HT1080 (cell line): ENCODE measurements at places on chromosomes 4 and X.
A peak's percentile ranks its signal among the peaks of the same experiment; 100 is the strongest.

- DNase-seq = peak; percentile 33
These were observed 6.7 kb downstream of the MYL5 start for GRCh38 chr4:680928-681645.

- no peak for DNase-seq
These were observed 118.2 kb downstream of the FBXW7 start for GRCh38 chr4:152417673-152418072.

DNA sequence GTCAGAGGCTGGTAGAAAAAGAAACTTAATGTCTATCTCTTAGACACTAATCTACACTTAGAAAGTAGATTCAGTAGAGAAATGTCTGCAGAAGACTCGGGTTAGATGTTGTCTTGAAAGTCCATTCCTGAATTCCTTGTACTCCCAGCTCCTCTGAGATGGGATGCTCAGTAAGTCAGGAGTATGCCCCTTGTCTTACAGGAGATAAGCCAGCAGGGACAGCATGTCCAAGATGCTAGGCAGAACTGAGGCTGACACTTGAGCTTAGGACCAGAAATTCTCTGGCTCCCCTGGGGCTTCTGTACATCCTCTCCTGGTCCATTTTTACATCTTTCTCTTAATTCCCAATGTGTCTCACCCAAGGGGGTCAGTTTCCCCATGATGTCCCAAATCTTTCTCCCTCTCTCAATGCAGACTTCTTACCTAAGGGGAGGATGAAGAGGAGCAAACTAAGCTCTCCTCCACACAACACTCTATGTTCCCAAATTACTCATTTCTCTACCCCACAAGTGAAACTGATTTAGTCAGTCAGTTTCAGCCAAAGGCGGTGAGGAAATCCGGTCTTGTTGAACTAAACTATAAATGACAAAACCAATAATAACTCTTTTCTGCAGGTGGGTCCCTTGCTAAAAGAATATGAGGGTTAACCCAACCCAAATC lies 558.2 kb upstream of the DIPK2B start:
- no peak for DNase-seq

- no peak for DNase-seq
These were observed 288.5 kb downstream of the FBXW7 start for GRCh38 chr4:152247271-152247975.

DNA sequence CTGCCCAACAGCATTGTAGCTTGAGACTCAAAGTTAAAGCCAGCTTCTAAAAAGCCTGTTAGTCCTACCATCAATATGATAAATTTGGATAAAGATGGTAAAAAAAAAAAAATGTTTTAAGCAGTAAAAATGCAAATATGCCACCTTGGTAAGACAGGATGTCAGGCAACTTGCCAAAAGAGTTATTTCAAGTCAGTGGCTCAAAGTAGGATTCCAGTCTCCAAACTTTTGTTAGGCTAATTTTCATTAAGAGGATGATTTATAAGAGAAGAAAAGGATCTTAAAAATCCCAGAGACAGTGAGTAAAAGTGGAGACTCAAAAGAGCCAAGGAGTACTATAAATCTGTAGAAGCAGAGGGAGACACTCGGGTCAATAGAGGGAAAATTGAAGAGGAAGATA lies 47.5 kb downstream of the GASK1B start:
- DNase-seq = no peak

DNA sequence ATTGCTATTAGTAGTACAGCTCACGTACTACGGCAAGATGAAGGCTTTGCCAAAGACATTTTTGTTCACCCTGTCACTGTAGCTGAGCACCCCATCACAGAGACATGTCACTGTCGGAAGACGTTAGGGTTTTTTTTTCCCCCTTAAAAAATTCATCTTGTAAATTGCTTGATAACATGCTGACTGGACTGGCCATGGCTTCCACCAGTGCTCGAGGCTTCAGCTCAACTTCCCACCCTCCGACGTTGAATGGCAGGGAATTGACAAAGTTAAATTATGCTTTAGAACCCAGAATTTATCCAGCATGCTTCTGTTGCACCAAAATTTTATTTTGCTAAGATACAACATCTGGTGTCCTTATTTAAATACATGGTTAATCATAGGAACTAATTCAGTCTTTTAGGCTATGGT lies 707 bp upstream of the OTUD4 start:
- no peak for DNase-seq

GRCh38 chrX:153601511-153602110 lies 2.7 kb upstream of the CCNQ start:
- DNase-seq = no peak

GRCh38 chr4:139624441-139625092 lies 41.1 kb upstream of the MGST2 start:
- no peak for DNase-seq

DNA sequence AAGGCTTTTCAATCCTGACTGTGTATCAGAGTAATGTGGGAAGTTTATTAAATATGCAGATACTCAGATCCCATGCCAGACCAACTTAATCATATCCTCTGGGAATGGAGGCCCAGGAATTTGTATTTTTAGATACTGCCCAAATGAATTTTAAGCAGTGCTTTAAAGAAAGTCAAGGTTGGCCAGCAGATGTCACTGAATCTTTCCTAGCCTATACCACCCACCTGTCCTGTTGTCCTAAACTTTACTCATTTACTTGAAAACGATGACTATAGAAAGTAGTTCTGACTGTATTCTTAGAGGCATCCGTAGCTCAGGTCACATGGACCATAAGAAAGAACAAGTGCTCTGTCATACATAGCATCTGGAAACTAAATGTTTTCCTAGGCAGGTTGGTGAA lies 79.9 kb downstream of the AMOT start:
- peak; percentile 69 for DNase-seq

DNA sequence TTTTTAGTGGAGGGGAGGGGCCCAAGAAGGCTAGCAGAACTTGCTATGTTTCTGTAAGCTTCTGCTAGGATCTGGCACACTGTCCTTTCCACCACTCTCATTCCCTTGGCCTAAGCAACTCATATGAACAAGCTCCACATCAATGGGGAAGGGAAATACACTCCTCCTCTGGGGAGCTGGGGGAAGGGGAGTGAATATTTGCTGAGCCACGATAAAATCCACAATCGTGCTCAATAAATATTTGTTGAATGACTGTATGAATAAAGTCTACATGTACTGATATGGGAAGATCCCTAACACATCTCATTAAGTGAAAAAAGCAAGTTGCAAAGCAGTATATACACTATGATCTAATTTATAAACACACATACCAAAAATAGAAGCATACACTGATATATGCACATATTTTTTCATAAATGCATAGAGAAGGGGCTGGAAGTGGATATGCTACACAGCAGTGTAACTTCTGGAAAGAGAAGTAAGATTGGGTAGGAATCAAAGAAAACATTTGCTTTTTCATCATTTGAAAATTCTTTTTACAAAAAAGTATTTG lies 95.8 kb upstream of the EFHC2 start:
- DNase-seq = no peak

DNA sequence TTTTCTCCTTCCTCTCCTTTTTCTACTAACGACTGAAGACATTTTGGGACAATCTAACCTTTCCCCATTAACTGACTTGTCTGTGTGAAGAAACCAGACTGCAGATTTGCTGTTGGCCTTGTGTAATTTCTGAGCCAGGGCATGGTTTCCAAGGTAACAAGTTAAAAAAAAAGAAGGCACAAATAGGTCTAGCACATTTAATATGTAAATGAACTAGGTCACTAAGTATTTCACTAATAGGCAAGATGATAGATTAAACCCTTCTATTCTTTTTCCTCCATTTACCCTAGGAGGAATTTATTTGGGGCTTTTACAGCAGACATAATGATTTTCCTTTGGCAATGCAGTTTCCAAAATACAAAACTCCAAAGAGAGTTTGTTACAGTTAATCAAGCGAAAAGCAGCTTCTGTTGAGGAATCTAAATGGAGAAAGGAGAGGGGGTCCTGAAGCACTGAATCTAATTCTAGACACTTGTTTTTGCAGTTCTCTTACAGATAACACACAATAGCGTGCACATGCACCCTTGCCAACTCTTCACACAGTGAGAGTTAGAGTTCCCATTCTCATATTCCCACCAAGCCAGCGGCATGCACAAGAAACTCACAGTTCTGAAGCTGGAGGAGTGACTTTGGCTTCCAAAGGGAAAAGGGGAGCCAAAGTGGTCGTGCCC lies 72.0 kb downstream of the TSPAN5 start:
- no peak for DNase-seq

GRCh38 chr4:128386761-128387599 lies 99.4 kb upstream of the PGRMC2 start:
- peak; percentile 96 for DNase-seq

DNA sequence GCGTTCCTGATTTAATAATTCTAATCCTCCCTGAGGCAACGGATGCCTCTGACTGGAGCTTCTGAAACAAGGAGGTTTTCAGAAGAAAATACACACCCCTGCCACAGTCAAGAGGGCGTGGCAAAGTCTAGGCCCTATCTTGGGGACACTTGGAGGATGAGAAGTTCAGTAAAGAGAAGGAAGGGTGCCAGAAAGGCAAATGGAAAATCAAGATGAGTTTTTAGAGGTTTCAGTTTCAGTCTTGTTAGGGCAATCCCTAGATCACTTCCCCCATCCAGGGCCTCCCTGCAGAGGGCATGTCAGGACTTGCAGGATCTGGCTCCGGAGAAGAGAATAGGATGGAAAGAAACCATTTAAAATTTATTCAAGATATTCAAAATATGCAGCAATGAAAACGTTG lies 28.5 kb upstream of the FGF2 start:
- peak; percentile 83 for DNase-seq

GRCh38 chrX:101803451-101803850 lies 128.4 kb downstream of the ZMAT1 start:
- no peak for DNase-seq

DNA sequence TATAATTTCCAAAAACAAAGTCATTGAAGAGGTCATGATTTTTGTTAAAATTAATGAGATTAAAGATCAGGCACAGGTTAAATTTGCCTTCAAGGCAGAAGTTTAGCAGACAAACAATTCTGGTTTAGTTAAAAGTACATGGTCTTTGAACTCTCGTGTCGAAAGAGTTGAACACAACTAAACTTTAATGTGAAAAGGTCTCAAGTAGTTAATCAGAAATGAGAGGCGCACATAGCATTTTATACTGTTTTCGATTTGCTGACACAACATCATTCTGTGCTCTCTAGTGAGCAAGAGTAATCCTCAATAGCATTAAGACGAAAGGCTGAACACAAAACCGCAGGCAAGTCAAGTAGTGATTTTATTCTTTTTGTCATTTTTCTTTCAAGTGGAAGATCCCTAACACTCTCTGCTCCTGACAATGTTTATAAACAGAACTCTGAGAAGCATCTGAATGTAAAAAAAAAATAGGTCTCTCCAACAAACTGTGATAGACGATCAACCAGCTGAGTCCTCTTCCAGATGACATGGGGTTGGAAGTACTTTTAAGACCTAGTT lies 49.8 kb downstream of the SH3RF1 start:
- no peak for DNase-seq

GRCh38 chrX:51336584-51336983 lies 4.0 kb downstream of the NUDT10 start:
- peak; percentile 2 for DNase-seq

- no peak for DNase-seq
These were observed 31.7 kb upstream of the PRPS1 start for GRCh38 chrX:107596651-107597050.

GRCh38 chr4:94931626-94932025 lies 173.9 kb downstream of the BMPR1B start:
- DNase-seq = no peak

- no peak for DNase-seq
These were observed 8.9 kb upstream of the NAA11 start for GRCh38 chr4:79334783-79335182.

DNA sequence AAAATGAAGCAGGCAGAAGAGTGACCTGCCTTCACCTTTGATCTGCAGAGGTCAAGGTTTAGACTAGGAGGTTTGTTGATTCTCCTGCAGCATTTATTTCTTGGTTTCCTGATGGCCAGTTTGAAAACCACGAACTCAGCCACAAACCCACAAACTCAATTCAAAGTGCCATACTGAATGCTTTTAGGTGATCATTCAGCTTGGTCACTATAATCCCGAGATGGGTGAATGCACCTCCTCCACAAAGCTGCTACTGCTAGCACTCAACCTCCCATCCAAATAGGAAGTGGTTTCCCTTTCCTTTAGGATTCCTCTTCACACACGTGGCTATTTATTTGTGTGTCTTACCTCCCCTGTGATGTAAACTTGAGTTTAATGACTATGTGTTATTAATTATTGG lies 225.2 kb downstream of the MID1 start:
- no peak for DNase-seq

GRCh38 chr4:3426465-3427133 lies 15.2 kb upstream of the HGFAC start:
- DNase-seq = no peak

GRCh38 chrX:27884654-27885053 lies 76.9 kb downstream of the MAGEB10 start:
- DNase-seq = no peak

GRCh38 chrX:56233682-56234081 lies 1.5 kb downstream of the KLF8 start:
- no peak for DNase-seq

GRCh38 chrX:41542135-41542534 lies 95.0 kb downstream of the NYX start:
- DNase-seq = no peak

- peak; percentile 99 for DNase-seq
These were observed 35.1 kb upstream of the CYP2U1 start for GRCh38 chr4:107896158-107896645.

DNA sequence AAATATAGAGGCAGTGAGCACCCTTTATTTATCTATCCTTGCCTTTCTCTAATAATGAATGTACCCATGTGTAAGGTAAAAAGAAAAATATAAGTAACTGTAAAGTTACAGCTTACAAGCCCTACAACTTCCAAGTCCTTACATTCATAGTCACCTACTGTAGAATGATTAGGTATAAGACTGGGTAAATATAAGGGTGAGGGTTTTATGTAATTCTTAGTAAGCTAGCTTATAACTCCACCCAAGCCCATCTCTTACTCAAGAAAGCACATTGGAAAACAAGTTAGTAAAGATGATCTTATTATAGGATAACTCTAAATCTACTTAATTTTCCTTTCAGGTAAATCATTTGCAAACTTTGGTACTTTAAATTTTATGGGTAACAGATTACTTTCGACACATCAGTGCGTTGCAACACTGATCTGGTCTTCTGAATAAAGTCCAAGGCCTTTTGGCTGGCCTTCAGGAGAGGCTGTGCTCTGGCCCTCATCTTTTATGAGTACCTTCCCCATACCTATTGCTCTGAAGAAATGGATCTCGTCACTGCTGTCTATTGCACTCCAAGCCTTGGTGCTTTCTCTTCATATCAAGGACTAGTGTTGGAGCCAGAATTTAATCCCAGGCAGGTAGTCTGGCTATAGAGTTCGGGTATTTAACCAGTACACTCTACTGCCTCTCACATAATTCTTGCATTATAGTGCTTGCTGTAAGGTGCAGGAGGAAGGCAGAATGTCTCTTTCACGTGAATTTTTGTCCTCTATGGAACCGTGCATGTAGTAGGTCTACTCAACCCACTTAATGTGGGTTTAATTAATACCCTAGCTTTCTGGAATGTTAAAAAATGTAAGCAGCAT lies 443.6 kb upstream of the AR start:
- DNase-seq = no peak

DNA sequence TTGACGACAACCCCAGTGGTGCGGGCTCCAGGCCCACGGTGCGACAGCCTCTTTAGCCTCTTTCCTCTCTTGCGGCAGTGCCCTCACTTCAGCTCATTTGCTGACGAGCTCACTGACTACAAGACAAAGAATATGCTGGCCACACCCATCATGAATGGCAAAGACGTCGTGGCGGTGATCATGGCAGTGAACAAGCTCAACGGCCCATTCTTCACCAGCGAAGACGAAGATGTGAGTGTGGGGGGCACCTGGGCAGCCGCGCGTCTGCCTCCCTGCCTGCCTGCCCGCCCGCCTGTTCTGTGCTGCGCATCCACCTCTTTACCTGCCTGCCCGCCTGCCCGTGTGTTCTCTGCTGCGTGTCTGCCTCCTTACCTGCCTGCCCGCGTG lies 9.2 kb downstream of the PDE6B start:
- DNase-seq = no peak
